ENCODE measurements at places on chromosomes 1 and 21.

DNA sequence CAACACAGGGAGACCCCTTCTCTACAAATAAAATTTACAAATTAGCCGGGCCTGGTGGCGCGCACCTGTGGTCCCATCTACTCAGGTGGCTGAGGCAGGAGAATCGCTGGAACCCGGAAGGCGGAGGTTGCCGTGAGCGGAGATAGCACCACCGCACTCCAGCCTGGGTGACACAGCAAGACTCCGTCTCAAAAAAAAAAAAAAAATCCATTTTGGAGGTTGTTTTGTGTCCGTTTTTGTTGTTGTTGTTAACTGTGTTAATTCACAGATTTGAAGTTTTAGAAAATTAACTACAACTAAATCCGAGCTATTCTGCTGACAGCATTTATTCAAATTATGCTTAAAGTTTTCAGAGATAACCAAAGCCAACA, 618 bp downstream of the CLCC1 start:
- peak; percentile 28 for DNase-seq

GRCh38 chr1:229131243-229132105, 139.4 kb upstream of the RAB4A start:
- no peak for DNase-seq

DNA sequence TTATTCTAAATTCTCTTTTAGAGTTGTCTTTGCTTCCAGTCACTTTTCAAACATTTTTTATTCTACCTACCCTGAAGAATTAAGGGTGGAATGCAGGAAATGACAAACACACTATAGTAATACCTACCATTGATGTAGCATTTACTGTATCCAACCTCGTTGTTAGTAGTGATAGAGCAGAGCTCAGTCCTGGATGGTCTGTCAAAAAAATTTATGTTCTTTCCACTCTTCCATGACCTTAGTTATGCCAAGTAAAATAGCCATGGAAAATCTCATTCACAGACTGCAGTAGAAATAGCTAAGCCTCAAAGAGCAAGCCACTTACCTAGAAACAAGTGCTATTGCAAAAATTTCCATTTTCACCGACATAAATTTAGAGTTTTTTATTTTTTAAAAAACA, 74.6 kb downstream of the CRB1 start:
- DNase-seq = no peak

DNA sequence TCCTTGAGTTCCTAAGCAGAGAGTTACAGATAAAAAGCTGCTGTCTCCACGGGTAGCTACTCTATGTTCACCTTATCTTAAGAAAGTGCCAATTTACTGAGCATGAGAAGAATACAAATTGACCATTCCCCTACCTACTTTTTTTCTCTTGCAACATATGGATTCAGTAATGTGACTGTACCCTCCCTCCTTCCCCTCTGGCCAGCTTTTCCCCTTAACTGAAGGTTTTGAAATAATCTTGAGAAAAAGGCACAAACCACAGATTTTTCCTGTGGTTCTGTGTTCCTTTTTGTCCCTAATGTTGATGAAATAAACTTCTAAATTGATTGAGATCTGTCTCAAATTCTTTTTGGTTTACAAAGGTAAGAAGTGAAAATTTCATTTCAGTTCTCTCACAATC, 2.6 kb upstream of the CD2 start:
- DNase-seq = no peak

- no peak for DNase-seq
Observed at GRCh38 chr1:246141306-246141705, 365.8 kb downstream of the SMYD3 start.

DNA sequence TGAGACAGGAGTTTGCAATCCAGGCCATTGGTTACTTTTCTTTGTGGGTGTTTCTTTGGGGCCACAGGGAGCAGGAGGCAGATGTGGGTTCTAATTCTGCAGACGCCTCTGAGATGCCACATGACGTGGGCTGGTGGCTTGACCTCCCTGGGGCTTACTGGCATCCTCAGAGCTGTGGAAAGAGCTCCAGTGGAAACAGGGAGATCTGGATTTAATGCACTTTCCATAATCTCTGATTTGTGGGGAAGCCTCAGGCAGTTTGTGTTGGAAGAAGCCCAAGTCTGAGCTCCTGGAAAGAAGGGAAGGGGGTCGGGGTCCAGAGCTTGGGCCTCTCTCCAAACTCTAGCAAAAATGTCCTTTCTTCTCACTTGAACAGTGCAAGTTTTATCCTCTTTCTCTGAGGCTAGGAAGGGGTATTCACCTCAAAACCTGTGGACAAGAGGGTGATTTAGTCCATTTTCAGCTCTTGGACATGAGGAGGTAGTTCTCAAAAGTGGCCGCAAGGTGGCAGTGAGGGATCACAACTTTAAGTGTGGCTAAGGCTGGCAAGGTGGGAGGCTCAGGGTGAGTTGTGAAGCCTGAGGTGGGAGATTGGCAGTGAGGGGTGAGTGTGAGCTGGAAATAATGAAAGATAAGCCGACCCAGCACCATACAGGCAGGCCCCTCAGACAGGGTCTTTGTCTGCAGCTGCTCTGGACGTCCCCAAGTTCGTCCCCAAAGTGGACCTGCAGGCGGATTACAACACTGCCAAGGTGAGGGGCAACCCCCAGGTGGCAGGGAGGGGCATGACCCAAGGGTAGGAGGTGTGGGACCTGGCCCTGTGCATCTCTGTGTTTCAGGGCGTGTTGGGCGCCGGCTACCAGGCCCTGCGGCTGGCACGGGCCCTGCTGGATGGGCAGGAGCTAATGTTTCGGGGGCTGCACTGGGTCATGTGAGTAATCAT, 9.2 kb downstream of the IKBKE start:
- DNase-seq = peak; percentile 43

DNA sequence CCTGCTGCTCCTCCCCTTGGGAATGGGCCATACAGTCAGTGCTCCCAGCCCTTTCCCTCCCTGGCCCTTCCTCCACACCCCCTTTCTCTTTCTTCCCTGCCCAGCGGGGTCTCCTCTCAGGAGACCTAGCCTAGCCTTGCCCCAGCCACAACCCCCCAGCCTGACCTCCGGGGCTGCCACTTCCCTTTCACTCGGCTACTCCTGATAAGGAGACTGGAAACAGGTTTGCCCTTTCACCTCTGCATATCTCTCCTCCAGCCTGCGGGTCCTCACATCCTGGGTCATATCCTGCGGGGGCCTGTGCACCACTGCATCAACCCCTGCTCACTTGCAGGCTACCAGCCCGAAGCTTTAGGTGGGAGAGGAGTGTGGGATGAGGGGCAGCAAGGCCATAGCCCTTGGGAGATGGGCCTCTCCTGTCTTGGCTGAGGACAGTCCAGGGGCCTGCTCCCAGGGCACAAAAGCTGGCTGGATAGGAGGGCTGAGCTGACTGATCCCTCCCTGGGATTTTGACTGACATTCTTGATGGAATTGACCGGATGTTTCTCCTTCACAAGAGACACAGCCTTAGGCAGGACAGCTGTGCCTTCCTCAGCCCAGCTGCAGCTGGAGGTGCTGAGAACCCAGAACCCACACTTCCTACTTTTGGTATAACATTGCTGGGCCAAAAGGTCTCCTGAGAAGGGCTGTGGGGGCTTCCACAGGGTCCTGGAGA, 19.2 kb upstream of the ALX3 start:
- DNase-seq = no peak

DNA sequence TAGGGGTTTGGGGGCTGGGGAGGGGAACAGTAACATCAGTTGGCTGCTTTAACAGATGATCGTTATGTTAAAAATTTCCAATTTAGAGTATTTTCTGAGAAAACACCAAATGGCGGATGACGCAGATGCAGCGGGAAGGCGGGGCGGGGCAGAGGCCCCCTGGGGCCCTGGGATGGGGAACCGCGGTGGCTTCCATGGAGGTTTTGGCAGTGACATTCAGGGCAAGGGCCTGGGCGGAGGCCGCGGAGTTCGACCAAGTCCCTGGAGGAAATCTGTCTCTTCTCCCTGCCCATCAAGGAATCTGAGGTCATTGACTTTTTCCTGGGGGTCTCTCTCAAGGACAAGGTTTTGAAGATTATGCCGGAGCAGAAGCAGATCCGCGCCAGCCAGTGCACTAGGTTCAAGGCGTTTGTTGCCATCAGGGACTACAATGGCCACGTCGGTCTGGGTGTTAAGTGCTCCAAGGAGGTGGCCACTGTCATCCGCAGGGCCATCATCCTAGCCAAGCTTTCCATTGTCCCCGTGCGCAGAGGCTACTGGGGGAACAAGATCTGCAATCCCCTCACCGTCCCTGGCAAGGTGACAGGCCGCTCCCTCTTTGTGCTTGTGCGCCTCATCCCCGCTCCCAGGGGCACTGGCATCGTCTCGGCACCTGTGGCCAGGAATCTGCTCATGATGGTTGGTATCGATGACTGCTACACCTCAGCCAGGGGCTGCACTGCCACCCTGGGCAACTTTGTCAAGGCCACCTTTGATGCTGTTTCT, 310.2 kb downstream of the PTPRC start:
- no peak for DNase-seq

Data from T-helper 2 cell treated with Interferon-gamma antibody and Interleukin-4, amounts not matched to agents 5 μg/mL and 100 μg/mL, for 36 hours (primary cell).